ENCODE measurements at places on chromosomes 6 and 20.

- no peaks in the 10 kb centered on the region for H3K36me3 ChIP-seq
- no peak overlapping the region for H3K27ac ChIP-seq
- H3K4me1 ChIP-seq: no peaks in the 10 kb centered on the region
- H3K27me3 ChIP-seq: no peaks in the 10 kb centered on the region
Measured at GRCh38 chr6:107638493-107638892, 148.6 kb downstream of the SOBP start.

DNA sequence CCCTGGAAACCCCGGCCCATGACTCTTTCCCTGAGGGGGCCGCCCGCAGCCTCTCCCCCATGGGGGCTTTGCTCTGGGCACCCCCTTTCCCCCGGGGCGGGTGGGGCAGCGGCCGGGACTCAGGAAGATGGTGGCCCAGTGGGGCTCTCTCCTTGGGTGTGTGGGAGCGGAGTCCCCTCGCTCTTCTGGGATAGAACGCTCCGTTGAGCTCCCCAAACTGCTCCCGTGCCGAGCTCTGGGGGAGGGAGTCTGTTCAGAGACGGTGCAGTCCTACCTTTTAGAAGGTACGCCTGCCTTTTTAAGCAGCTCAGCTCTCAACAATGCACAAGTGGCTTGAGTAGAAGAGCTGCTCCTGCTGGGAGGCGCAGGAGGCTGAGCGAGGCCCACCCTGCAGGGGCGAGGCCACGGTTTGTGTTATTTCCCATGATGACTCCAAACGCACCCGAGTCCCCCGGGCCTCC is 21.7 kb upstream of the BHLHE23 start:
- H3K27me3 ChIP-seq: peaks cover 33% of the 10 kb centered on the region
- H3K4me3 ChIP-seq: no peak overlapping the region
- DNase-seq: no peak
- H3K36me3 ChIP-seq: no peaks in the 10 kb centered on the region
- no peak overlapping the region for H3K27ac ChIP-seq

- H3K36me3 ChIP-seq: no peaks in the 10 kb centered on the region
- peaks cover 27% of the 10 kb centered on the region for H3K27me3 ChIP-seq
- peak; percentile 58 for DNase-seq
- no peaks in the 10 kb centered on the region for H3K4me1 ChIP-seq
- H3K4me3 ChIP-seq: no peak overlapping the region
- no peak overlapping the region for H3K27ac ChIP-seq
Measured at GRCh38 chr6:165986914-165987482, 180.7 kb downstream of the TBXT start.

DNA sequence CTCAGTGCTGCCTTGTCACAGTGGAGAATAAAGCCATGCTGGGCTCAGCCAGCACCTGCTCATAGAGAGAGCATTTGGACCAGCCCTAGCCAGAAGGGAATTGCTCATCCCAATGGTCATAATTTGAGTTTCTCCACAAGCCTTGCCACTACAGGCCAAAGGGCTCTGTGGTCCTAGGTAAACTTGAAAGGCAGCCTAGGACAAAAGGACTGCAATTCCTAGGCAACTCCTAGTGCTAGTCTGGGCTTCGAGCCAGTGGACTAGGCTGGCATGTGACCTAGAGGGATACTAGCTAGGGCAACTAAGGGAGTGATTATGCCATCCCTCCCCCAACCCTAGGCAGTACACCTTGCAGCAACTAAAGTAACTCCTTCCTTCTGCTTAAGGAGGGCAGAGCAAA is 516.2 kb downstream of the BCKDHB start:
- DNase-seq: no peak
- no peaks in the 10 kb centered on the region for H3K27me3 ChIP-seq
- H3K4me3 ChIP-seq: no peak overlapping the region
- H3K4me1 ChIP-seq: no peaks in the 10 kb centered on the region
- no peaks in the 10 kb centered on the region for H3K36me3 ChIP-seq

- no peak overlapping the region for H3K4me3 ChIP-seq
- no peak for DNase-seq
- H3K4me1 ChIP-seq: no peaks in the 10 kb centered on the region
- H3K36me3 ChIP-seq: peaks cover 7% of the 10 kb centered on the region
Measured at GRCh38 chr20:51622004-51622874, 79.7 kb upstream of the NFATC2 start.

DNA sequence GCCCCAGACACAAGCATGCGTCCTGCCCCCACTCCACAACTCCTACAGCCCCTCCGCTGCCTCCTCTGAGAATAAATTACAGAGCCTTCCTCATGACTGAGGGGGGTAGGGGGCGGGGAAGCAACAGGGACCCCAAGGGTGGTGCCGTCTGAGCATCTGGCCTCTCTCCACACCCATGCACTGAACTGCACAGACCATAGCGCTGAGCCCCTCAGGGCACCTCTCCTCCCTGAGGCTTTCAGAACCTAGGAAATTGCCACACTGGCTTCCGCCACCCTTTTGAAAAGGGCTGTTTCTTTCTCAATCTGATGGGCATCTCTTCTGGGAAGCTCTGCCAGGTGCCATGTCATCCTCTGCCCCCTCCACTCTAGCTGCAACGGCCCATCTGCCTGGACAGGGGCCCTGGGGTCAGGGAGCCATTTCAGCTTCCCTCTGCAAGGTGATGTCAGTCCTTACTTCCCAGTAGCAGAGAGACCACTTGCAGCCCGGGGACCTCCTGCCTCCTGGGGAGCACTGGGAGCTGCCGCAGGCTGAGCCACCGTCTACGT is 2.5 kb downstream of the CST7 start:
- DNase-seq: no peak
- no peaks in the 10 kb centered on the region for H3K4me1 ChIP-seq
- H3K27me3 ChIP-seq: no peaks in the 10 kb centered on the region
- H3K27ac ChIP-seq: no peak overlapping the region
- no peak overlapping the region for H3K4me3 ChIP-seq

GRCh38 chr20:1735417-1736089 is 78.0 kb upstream of the SIRPG start:
- no peaks in the 10 kb centered on the region for H3K36me3 ChIP-seq
- DNase-seq: no peak
- no peaks in the 10 kb centered on the region for H3K27me3 ChIP-seq
- H3K4me3 ChIP-seq: no peak overlapping the region
- no peak overlapping the region for H3K27ac ChIP-seq

GRCh38 chr20:57175397-57176010 is 90.9 kb downstream of the BMP7 start:
- no peak overlapping the region for H3K27ac ChIP-seq
- H3K4me1 ChIP-seq: no peaks in the 10 kb centered on the region
- no peaks in the 10 kb centered on the region for H3K27me3 ChIP-seq
- no peak overlapping the region for H3K4me3 ChIP-seq
- DNase-seq: no peak

DNA sequence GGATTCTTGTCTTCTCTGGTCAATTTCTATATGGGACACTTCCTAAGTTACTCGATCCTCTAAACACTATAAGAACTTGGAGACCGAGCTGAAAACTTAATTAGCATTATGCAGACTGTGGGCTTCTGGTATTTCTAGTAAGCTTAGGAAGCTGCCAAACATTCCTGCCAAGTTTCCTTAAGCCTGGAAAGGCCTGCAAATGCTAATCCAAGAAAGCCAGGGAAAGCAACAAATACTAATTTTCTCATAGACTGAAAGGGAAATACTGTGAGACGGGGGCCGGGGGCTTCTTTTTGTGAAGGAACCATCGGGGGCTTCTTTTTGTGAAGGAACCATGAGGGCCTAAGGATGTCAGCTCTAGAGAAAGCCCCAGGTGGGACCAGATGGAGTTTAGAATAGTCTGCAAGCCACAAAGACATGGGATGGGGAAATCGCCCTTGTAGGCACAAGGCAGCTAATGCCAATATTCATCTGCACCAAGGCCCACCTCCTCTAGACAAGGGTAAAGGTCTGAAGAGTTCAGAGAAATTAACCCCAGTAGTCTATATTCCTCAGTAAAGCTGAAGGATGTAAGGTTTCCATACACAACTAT is 332.4 kb upstream of the PRDM1 start:
- no peak for DNase-seq
- no peak overlapping the region for H3K4me3 ChIP-seq
- no peak overlapping the region for H3K27ac ChIP-seq
- no peaks in the 10 kb centered on the region for H3K36me3 ChIP-seq
- no peaks in the 10 kb centered on the region for H3K27me3 ChIP-seq
- H3K4me1 ChIP-seq: no peaks in the 10 kb centered on the region

DNA sequence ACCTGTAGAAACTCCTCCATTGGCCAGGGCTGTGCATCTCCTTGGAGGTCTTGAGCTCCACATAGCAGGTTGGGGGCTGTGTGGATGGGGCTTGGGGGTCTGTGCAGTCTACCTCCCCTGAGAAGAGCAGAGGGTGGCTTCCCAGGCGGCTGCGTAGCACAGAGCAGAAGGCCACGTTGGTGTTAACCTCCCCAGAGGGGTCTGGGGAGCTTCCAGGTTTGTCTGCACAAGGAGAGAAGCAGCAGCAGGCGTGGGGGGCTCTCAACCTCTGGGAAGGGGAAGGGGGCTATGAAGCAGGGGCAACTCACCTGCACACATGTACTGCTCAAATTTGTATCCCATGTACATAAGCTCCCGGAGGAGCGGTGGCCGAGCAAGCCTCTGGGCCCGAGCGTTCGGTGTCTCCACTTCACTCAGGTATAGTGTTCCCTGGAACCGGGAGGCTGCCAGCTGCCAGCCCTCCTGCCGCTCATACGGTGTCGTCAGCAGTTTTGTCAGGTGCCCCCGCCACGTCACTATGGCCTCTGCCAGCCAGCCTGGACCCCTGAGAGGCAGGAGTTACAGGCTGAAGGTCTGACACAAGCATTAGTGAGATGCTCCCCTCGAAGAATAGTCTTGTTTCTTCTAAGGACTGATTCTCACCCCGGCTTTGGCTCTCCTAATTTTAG is 1.2 kb downstream of the DXO start:
- H3K36me3 ChIP-seq: peaks cover 24% of the 10 kb centered on the region
- peak overlapping the region; percentile 98 for H3K4me3 ChIP-seq
- DNase-seq: no peak
- no peaks in the 10 kb centered on the region for H3K27me3 ChIP-seq
- peak overlapping the region; percentile 94 for H3K27ac ChIP-seq

DNA sequence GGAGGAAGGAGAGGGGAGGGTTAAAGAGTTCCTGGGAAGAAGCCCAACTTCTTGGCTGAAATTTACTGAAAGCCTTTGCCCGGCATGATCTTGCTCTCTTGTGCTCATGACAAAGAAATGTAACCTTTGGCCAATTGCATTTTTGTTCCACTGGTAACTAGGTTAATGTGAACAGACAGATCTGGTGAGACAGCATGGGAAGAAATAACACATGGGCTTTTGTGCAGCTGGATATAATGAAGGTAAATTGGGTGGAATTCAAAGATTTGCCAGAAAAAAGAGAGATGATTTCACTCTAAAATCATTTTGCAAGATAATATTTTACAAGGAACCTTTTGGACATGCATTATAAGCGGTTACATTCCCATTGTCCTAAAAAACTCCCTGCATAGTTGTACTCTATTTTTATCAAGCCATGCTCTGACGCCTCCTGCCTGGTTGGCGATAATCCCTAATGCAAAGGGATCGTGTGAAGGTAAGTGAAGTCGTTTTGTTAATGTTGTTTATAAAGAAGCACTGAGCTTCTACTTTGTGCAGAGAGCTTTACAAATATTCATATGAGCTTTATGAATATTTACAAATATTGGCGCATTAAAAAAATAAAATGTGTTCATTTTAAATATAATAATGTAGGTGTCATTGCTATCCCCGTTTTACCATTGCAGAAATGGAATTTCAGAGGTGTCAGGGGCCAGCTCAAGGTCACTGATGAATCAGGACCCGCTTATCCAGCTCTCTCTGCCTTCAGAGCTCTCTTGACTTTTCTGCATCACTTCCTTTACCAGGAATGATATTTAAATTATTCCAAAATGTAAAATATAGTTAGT is 161.3 kb upstream of the AGPAT4 start:
- peak overlapping the region; percentile 86 for H3K27ac ChIP-seq
- H3K27me3 ChIP-seq: no peaks in the 10 kb centered on the region
- no peak overlapping the region for H3K4me3 ChIP-seq
- H3K4me1 ChIP-seq: peaks cover 14% of the 10 kb centered on the region
- no peak for DNase-seq
- H3K36me3 ChIP-seq: no peaks in the 10 kb centered on the region

DNA sequence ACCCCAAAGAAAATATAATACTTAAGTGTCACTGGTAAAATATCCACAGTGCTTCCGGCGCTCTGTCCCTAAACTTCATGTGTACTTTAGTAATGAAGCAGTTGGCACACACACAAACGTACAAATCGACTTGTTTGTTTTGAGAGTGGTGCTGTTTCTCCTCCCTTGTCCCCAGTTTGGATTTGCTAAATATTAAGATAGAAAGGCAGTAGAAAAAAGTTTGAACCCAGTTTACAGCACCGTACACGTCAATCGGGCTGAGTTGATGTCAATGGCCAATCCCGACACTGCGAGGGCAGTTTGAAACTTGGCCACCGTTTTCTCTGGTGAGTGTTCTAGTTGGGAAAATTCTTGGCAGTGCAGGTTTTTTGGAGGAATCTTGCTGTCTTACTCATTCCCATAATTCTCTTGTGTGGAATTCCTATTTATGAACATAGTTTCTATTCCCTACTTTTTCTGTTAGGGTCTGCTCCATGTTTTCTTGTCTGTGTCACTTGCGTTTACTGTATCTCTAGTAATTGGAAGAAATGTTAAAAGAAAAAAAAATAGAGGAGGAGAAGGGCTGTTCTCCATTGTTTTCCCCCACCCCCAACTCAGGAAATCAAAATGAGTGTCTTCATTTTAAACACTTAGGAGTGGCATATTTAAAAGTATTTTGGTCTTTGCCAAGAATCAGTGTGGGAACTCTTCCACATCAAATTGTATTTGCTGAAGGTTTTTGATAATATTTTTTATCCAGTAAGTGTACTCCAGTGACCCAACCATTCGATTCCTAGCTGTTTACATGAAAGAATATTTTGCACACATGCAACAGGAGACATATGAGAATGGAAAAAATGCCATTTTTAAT is 72.3 kb downstream of the OR2B2 start:
- H3K4me1 ChIP-seq: peaks cover 4% of the 10 kb centered on the region
- no peaks in the 10 kb centered on the region for H3K36me3 ChIP-seq
- H3K27ac ChIP-seq: no peak overlapping the region
- H3K4me3 ChIP-seq: peak overlapping the region; percentile 62

DNA sequence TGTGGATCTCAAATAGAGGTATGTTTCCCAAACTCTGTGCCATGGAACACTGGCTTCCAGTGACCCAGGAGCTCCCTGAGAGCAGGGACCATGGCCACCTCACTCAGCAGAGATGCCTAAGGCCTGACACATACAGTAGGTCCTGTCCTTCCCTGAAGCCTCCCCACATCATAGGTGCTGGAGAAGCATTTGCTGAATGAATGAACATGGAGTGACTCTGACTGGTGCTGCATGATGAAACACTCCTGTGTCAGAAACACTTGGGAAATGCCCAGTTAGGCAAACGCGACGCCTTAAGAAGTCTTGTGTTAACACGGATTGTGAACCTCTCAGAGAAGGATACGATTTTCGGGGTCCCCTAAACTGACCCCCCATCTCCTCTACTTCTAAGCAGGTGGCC is 14.3 kb downstream of the SLA2 start:
- no peaks in the 10 kb centered on the region for H3K36me3 ChIP-seq
- no peaks in the 10 kb centered on the region for H3K27me3 ChIP-seq

- H3K4me3 ChIP-seq: no peak overlapping the region
- H3K27ac ChIP-seq: no peak overlapping the region
- no peaks in the 10 kb centered on the region for H3K36me3 ChIP-seq
- no peaks in the 10 kb centered on the region for H3K4me1 ChIP-seq
- no peaks in the 10 kb centered on the region for H3K27me3 ChIP-seq
- no peak for DNase-seq
Measured at GRCh38 chr6:111410371-111410770, 72.6 kb downstream of the REV3L start.

GRCh38 chr20:59346061-59346460 is 45.6 kb downstream of the EDN3 start:
- no peak overlapping the region for H3K27ac ChIP-seq
- H3K4me1 ChIP-seq: no peaks in the 10 kb centered on the region
- no peak for DNase-seq
- H3K4me3 ChIP-seq: no peak overlapping the region
- H3K27me3 ChIP-seq: no peaks in the 10 kb centered on the region
